ENCODE measurements at places on chromosomes 2 and 18. TPM values are rescaled to one million over a fixed set of nuclear protein-coding genes. Genes with fewer than 3 reads are reported as not detected.

DNA sequence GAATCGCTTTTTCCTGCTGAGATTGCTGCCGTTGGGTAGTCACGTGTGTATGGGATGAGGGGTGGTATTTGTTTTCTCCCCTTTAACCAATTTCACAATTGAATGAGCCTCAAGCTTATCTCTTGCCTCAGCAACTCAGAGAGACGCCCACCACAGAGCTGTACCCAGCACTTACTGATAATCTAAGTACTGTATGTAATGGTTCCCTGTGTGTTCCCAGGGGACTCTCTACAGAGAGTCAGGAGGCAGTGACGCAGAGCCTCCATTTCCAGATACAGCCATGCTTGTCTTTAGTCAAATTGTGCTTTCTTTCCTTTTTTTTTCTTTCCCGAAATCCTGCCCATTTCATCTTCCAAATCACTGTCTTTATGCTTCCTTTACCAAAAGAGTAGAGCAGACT is 1102.1 kb upstream of the KLHL29 start:
- H3K27ac ChIP-seq, result no peak overlapping the region
- no peak for DNase-seq
- H3K36me3 ChIP-seq, result no peaks in the 10 kb centered on the region
- H3K4me1 ChIP-seq, result no peaks in the 10 kb centered on the region
- no peaks in the 10 kb centered on the region for H3K27me3 ChIP-seq
- H3K4me3 ChIP-seq, result no peak overlapping the region

DNA sequence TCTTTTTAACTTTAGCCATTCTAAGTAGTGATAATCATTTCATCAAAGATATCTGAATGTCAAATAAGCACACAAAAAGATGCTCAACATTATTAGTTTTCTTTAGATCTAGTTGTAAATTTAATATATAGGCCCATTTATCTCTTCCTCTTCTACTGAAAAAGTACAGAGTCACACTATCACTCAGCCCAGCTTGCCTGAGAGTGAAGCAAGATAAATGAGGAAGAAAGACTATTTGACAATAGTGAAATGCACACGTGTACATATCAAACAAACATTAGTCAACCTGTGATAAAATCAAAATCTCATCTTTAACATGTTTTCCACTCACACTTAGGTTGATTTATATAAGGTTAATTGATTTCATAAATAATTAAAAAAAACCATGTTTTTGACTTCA is 83.5 kb upstream of the CCDC195 start:
- H3K27ac ChIP-seq, result no peak overlapping the region
- H3K36me3 ChIP-seq, result peaks cover 90% of the 10 kb centered on the region
- no peaks in the 10 kb centered on the region for H3K4me1 ChIP-seq
- H3K4me3 ChIP-seq, result no peak overlapping the region

- no peak for DNase-seq
- H3K4me3 ChIP-seq, result no peak overlapping the region
Measured at GRCh38 chr2:203636588-203637470, 69.6 kb upstream of the CD28 start.

GRCh38 chr2:29817801-29818680 is 103.3 kb downstream of the ALK start:
- H3K27ac ChIP-seq, result no peak overlapping the region
- no peaks in the 10 kb centered on the region for H3K36me3 ChIP-seq
- no peaks in the 10 kb centered on the region for H3K4me1 ChIP-seq
- no peak overlapping the region for H3K4me3 ChIP-seq
- H3K27me3 ChIP-seq, result no peaks in the 10 kb centered on the region
- DNase-seq, result no peak

GRCh38 chr2:23221901-23222300 is 163.1 kb upstream of the KLHL29 start:
- no peaks in the 10 kb centered on the region for H3K4me1 ChIP-seq
- H3K27me3 ChIP-seq, result no peaks in the 10 kb centered on the region
- no peak overlapping the region for H3K4me3 ChIP-seq
- no peak for DNase-seq

DNA sequence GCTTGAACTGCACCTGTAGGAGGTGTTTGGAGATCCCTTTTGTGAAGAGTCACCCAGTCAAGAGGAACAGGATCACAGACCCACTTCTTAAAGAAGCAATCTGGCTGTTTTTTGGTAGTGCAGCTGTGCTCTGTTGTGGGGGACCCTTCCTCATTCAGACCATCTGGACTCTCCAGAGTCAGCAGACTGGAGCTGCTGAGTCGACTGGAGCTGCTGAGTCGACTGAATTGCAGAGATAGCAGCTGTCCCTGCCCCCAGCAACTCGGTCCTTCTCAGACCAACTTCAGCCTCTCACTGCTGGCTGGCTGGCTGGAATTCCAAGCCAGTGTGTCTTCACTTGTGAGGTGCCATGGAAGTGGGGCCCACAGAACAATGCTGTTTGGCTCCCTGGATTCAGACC is 56.8 kb downstream of the GTF3C3 start:
- no peak for DNase-seq
- H3K27me3 ChIP-seq, result no peaks in the 10 kb centered on the region
- H3K27ac ChIP-seq, result no peak overlapping the region
- H3K36me3 ChIP-seq, result no peaks in the 10 kb centered on the region

GRCh38 chr18:46868169-46868921 is 49.0 kb downstream of the PIAS2 start:
- DNase-seq, result no peak
- H3K27me3 ChIP-seq, result no peaks in the 10 kb centered on the region
- H3K4me3 ChIP-seq, result no peak overlapping the region
- peak overlapping the region; percentile 40 for H3K27ac ChIP-seq
- peaks cover 3% of the 10 kb centered on the region for H3K4me1 ChIP-seq

DNA sequence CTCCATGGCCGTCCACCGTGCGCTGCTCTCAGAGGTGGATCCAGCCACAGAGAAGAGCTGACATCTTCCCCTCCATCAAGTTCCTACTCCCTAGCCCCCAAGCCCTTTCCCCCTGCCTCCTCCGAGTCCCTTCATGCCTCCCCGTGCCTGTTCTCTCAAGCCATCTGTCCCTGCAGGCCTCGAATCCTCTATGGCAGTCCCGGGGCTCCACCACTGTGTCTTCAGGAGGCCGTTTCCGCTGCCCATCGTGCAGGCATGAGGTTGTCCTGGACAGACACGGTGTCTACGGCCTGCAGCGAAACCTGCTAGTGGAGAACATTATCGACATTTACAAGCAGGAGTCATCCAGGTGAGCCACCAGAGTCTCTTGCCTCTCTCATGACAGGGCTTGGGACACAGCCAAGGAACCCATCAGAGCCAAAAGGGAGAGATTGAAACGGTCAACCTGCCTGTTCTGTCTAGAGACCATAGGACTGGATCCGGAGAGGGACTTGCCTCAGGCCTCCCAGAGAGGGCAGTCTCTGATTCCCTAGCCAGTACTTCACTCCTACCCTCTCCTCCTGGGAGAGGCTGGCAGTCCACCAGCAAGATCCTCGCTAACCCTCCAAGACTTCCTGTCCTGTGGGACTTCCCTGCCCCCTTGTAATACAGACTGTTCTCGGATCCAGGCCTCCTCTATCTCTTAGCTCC is 9.7 kb downstream of the UCN start:
- no peaks in the 10 kb centered on the region for H3K36me3 ChIP-seq
- no peaks in the 10 kb centered on the region for H3K27me3 ChIP-seq
- no peak for DNase-seq
- no peak overlapping the region for H3K27ac ChIP-seq
- H3K4me1 ChIP-seq, result no peaks in the 10 kb centered on the region

DNA sequence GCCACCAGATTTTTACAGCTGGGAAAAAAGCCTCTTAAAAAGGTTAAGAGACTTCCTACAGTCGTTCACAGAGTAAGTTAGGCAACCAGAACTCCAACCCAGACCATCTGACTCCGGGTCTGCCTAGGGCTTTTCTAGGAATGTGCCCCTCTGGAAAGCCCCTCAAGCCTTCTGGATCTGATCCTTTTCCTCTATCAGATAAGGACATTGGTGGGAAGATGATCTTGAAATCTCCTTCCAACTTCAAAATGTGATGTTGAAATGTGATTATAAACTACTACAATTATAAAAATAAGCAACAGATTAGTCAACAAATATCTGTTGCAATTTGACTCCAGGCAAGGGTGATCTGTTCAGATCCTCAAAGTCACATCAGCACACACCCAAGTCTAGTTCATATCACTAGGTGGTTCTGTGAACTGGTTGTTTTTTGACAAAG is 270.4 kb downstream of the ARHGAP15 start:
- no peak overlapping the region for H3K4me3 ChIP-seq
- no peak overlapping the region for H3K27ac ChIP-seq
- no peaks in the 10 kb centered on the region for H3K27me3 ChIP-seq
- H3K4me1 ChIP-seq, result no peaks in the 10 kb centered on the region
- no peaks in the 10 kb centered on the region for H3K36me3 ChIP-seq

The SMIM21 gene
- total RNA-seq, result not detected

The AQP12A gene
- total RNA-seq, result not detected

The DLGAP1 gene
- 0.07 TPM for total RNA-seq

The CAVIN2 gene
- not detected for total RNA-seq

The SERPINB4 gene
- total RNA-seq, result not detected

The DPP10 gene
- not detected for total RNA-seq

The DSG1 gene
- total RNA-seq, result not detected

All from CD8-positive, alpha-beta memory T cell (primary cell).